DMS153 (cell line): ENCODE measurements at places on chromosomes 11 and 22.

GRCh38 chr22:27875951-27876350 lies 43.1 kb downstream of the PITPNB start:
- no peak for DNase-seq

DNA sequence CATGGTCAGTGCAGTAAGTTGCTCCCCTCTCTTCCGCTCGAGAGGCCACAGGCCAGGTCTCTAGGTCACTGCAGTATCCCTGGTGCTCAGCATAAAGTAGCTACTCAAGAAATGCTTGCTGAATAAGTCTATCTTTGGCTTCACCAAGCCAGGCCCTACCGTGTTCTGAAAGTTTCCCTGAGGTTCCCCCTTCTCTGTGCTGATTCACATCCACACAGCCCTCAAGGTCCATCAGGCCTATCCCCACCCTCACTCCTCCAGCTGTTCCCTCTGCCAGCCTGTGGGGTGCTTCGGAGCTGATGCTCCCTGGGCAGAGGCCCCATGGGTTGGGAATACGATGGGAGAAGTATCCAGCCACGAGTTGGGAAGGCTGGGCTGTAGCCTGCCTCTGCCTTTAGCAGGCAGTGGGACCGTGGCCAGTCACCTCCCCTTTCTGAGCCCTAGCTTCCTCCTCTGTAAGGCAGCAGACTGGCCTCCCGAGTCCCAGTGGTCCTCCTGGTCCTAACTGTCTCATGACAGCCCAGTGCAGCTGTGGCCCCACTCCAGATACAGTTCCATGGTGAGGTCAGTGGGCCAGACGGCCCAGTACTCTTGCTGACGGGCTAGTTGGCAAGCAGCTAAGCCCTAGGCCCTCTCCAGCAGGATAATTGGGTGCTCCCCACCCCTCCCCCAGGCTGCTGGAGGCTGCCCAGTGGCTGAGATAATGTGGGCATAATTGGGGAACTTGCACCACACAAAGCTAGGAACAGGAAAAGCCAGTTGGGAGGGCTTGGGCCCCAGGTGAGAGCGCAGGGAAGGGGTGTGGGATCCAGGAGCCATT lies 48.2 kb downstream of the NECTIN1 start:
- DNase-seq, result no peak

DNA sequence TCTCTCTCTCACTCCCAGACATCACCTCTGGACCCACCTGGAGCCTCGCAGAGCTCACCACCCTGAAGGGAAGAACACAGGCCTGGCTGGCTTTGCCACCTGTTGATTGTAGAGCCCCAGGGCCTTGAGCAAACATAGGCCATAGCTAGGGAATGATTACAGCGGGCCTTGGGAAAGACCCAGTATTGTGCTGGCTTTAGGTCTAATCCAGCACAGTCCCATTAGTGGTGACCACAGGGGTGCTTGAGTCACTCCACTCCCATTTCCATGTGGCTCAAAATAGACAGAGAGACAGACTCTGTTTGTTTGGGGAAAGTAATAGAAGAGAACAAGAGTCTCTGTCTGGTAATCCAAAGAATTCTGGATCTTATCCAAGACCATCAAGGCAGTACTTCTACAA lies 42.7 kb upstream of the FAM181B start:
- no peak for DNase-seq

- DNase-seq, result no peak
These were observed 1.2 kb upstream of the CXCR5 start for GRCh38 chr11:118882491-118882890.

DNA sequence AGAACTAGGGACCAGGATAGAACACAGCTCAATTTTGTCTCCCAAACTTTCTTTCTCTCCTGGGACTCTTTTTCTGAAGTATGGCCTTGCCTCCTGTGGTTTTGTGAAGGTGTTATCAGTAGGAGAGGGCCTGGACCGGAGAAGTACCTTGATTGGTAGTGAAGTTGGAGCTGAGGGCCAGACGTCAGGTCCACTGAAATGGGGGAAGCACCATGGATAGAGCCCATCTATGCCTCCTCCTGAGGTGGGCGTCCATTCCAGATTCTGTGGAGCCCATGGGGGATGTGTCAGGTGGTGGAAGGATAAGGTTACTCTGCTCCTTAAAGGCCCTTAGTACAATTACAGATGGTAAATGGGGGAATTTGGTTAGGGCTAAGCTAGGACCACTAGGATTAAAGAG lies 109.7 kb downstream of the INSC start:
- no peak for DNase-seq

DNA sequence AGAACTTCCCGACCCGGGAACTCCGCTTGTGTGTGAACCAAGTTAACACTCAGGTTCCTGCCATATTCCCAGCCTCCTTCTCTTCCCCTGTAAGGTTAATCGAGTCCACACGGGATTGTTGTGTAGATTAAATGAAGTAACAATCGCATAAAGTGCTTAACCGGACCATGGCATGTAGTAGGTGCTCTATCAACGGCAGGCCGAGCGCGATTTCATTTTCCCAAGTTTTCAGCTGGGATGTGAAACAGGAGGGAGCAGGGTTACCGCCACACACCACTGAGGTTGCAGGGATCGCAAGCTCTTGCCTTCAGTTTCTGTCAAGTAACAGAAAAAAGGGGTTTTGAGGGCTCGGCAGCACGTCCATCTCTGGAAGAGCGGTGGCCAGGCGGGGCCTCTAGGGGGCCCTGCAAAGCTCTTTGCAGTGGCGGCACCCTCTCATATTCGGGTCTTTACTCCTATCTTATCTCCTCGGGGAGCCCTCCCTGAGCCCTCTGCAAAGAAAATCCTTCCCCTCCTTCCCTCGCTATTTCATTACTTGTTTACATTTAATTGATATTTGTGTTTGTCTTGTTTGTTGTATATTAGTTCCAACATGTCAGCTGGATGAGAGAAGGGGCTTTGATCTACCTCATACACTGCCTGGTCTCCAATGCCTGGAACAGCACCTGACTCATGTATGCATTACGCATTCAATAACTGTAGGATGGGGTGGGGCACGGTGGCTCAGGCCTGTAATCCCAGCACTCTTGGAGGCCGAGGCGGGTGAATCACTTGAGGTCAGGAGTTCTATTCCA lies 816 bp upstream of the PLEKHA7 start:
- no peak for DNase-seq

- DNase-seq, result no peak
These were observed 27.2 kb upstream of the KCNQ1OT1 start for GRCh38 chr11:2726964-2727363.

- DNase-seq, result peak; percentile 51
These were observed 72.6 kb downstream of the HIPK3 start for GRCh38 chr11:33329705-33330329.

GRCh38 chr11:98434296-98434695 lies 586.5 kb upstream of the CNTN5 start:
- DNase-seq, result no peak

DNA sequence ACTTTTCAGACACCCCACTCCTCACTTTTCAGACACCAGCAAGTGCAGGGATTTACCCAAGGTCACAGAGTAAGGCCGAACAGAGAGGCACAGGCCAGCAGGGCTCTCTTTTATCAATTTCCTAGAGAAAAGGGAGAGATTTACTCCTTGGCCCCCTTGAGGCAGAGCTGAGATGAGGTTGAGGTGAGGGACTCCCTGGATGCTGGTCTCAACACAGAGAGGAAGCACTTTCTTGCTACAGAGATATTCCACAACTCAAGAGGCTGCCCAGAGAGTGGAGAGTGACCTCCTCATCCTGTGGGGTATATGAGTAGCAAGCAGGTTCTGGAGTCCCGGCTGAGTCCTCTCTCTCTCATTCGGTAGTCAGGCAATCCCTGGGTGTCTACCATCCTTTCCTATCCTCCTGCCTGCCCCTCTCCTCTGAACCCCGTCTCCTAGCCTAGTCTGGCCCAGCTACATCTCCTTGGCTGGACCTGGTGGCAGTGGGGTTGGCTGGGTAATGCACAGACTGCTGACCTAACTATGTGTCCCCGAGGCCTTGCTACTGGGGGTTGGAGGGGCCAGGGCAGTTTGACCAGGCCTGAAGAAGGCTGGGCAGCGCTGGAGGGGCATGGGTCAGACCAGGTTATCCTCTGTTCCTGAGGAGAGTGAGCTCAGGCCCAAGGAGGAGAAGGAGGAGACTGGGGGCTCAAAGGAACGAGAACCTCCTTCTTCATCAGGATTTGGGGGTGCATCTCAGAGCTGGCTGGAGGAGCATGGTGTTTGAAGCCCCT lies 1.8 kb upstream of the ARHGEF17 start:
- DNase-seq, result no peak

GRCh38 chr11:72598906-72599305 lies 75.3 kb downstream of the PDE2A start:
- no peak for DNase-seq

- no peak for DNase-seq
These were observed 18.9 kb upstream of the CARD18 start for GRCh38 chr11:105158436-105158835.
